ENCODE measurements at places on chromosomes 4 and X.

GRCh38 chr4:38665551-38666411, 1.8 kb downstream of the KLF3 start:
- no peak for ATAC-seq

DNA sequence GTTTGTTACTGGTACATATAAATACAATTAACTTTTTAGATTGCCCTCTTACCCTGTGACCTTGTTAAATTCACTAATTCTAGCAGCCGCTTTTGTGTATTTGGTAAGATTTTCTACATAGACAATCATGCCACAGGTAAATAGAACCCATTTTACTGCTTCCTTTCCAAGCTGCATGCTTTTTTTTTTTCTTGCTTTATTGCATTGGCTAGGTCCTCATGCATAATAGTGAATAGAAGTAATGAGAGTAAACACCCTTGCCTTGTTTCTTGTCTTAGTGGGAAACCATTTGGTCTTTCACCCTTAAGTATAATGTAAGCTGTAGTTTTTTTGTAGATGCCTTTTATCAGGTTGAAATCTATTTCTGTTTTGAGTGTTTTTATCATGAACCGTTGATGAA, 7.7 kb upstream of the TMEM271 start:
- no peak for ATAC-seq

DNA sequence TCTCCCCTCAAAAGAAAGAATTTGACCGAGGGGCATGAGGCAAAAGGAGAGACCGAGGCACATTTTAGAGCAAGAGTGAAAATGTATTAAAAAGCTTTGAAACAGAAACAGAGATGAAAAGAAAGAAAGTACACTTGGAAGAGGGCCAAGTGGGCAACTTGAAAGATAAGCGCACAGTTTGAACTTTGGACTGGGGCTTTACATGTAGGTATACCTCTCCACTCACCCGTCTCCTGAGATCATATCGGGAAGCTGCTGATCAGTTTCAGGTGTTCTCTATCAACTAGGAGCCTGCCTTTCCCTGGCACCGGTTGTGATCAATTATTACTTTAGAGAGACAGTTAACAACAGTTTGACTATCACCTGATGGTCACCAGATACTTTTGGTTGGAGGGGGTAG, 2666.5 kb downstream of the ARAP2 start:
- no peak for ATAC-seq

- peak; percentile 60 for ATAC-seq
These were observed 37.3 kb upstream of the GK2 start for GRCh38 chr4:79445371-79445781.

Data from motor neuron (in vitro differentiated cells).